BJ (cell line): ENCODE measurements at places on chromosomes 6 and 20. TPM values are rescaled to one million over a fixed set of nuclear protein-coding genes. Genes with fewer than 3 reads are reported as not detected.

DNA sequence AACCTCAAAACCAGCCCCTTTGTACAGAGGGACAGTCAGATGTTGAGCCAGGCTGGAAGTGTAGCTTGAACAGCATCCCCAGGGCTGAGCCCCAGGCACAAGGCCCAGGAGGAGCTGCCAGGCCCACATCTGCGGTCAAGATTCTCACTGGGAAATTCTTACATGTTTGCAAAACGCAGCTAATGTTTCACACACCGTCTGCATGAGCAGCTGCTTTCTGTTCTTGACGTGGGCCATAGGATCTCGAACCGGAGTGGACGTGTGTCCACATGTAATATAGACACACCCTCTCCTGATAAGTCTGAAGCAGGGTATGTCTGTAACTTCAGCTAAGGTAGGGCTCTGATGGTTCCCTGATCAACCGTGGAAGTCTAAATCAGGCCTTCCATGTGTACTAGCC lies 41.3 kb upstream of the TRAF3IP2 start:
- DNase-seq: peak; percentile 50

DNA sequence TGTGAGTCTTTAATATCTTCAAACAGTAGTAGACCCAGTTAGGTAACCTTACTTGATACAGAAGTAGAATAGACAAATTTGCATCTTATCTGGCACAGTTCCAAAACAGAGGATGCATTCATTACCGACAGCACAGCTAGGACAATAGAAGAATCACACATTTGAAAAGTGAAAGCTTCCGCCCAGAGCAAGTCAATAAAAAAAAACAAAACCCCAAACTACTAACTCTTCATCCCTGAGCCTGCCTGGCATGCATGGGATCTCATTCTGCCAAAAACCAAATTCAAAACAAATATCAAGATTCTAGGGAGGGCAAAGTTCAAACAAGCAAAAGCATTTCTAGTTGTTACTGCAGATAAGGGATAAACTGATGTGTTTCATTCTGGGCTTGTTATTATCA lies 235.4 kb downstream of the BTBD9 start:
- no peak for DNase-seq

DNA sequence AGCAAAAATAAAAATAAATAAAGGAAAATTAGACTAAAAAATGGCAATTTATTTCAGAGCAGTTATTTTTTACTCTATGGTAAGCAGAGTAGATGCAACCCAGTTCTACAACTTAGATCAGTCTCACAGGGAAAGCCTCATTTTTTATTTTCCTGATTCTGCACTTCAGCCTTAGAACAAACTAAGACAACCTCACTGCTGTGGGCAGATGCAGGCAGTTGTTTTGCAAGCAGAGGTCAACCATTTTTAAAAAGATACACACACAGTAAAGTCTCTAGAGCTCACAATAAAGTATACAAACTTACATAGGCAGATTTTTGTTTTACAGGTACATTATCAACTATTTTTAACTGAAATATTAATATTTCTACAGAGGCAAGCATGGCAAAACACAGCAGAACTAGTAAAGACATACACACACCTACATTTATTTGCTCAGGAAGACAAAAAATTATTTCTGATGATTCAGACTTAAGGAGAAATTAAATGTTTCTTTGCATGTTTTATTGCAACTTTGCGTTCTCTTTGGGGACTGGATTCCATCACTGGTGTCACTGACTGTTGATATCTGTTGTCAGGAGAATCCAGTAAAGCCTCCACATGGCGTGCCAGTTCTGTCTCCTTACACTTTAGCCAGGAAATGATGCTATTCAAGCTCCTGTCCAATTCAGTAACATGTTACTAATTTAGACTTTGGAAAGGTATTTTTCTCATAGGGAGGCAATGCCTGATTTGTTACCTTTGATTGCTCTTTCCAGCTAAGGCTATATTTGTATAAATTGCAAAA lies 102.7 kb downstream of the TRDN start:
- DNase-seq: no peak

DNA sequence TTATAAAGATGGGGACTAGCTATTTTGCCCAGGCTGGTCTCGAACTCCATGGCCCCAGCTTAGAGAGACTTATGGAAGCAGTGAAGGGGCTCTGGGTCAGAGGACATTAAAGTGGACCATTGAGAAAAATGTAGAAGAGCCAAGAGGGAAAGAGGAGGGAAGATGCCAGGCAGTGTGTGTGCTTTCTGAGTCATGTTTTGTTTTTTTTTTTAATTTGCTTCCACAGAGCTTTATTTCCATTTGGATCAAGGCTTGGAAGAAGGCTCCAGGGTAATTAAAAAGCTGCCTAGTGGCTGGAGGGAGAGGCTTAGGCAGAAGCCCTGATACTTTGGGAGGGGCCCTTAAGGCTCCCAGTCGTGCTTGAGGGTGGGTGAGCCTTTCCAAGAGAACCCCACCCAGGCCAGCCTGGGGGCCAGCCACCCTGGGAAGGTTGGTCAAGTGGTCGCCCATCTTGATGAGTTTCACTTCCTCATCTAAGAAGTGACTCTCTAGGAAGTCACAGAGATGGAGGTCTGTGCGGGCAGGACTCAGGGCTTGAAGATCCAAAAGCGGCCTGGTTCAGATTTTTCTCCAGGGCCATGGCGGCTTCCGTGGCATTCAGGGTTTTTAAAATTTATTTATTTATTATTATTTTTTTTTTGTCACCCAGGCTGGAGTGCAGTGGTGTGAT lies 3.0 kb upstream of the ZNF335 start:
- no peak for DNase-seq

Gene ADGB
- polyA plus RNA-seq: not detected in 2 replicates

Gene SYNCRIP
- polyA plus RNA-seq: 7.6 and 20.0 TPM in 2 replicates

Gene RBPJL
- polyA plus RNA-seq: not detected in 2 replicates

Gene TFAP2C
- 3.9 and 4.4 TPM in 2 replicates for polyA plus RNA-seq
